Stimulated activated CD4-positive, alpha-beta T cell treated with anti-CD3 and anti-CD28 coated beads, Interleukin-4, amount 100 ng/mL, for 4 hours (primary cell): ENCODE measurements at places on chromosomes 13 and 19.

GRCh38 chr13:30093236-30093635 is 214.1 kb downstream of the KATNAL1 start:
- DNase-seq, result no peak

DNA sequence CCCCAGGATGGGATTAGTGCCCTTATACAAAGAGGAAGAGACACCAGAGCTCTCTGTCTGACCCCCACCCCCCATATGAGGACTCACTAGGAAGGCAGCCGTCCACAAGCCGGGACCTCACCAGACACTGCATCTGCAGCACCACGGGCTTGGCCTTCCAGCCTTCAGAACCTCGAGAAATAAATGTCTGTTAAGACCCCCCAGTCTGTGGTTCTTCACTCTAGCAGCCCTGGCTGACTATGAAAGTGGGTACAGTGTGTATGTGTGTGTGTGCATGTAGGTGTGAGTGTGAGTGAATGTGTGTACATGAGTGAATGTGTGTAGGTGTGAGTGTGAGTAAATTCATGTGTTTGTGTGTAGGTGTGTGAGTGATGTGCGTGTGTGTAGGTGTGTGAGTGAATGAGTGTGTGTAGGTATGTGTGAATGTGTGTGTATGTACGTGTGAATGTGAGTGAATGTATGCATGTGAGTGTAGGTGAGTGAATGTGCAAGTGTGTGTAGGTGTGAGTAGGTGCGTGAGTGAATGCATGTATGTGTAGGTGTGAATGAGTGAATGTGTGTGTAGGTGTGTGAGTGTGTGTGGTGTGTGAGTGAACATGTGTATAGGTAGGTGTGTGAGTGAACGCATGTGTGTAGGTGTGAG is 201.6 kb upstream of the ZNF536 start:
- no peak for DNase-seq

GRCh38 chr13:21033212-21033840 is 28.1 kb downstream of the LATS2 start:
- DNase-seq, result no peak

GRCh38 chr13:110474713-110475112 is 86.8 kb downstream of the RAB20 start:
- no peak for DNase-seq

DNA sequence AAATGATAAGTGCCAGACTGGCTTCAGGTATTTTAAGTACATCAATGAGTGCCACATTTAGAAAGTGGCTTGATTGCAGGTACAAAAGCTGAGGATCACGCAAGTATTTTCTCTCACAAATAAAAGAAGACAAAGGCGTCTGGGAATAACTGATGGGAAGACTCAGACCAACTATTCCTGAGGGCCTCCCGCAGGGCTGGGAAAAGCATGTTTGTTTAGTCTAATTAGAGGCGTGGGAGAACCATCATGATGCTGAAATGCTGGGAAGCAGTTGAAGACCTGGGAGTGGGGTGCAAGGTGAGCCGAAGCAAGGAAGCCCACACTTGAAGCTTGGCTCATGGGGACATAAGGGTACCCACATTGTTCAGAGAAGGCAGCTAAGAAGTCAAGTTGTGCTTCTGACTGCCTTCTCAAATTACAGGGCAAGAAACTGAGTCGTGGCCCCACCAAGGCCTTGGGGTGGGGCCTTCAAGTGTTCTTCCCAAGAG is 536.0 kb downstream of the MYO16 start:
- no peak for DNase-seq

DNA sequence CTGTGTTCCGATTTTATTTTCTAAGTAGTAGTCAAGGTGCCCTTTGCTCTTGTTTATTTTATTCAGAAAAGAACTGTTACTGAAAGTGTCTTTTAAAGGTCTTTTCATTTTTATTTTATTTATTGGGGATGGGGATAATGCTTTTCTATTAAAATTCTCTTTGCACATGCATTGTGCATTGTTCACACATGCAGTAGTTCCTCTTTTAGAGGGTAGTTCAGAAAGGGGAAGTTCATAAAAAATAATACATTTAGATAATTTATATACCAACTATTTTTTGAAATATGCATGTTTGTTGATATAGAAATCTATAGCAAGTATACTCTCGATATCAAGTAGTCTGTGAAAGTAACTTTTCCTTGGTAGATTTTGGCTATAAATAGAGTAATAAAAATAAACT is 3.5 kb downstream of the GPC5 start:
- no peak for DNase-seq

GRCh38 chr19:43818500-43818899 is 8.6 kb upstream of the ZNF283 start:
- no peak for DNase-seq

DNA sequence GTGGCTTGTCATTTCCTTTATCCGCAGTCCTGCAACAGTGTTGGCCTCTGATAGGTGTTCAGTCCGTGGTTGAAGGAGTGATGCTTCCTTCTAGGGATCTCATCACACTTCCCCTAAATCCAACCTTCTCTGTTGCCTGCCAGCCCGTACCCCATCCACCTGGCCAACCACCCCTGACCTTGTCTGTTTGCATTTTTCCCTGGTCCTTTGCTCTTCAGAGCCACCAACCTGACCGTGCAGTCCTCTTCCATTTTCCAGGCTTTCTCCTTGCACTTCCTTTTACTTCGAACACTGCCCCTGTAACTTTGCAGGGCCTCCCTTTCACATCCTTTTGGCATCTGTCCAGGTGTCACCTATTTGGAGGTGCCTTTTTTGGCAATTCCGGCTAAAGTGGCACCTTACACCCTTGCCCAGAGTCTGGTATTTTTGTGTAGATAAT is 696 bp downstream of the ZNF460 start:
- DNase-seq, result peak; percentile 6

- DNase-seq, result peak; percentile 68
These were observed 133.9 kb downstream of the AKAP11 start for GRCh38 chr13:42405665-42406390.

- peak; percentile 26 for DNase-seq
These were observed 22.7 kb downstream of the HPN start for GRCh38 chr19:35063940-35064818.

- no peak for DNase-seq
These were observed 4.3 kb upstream of the A1BG start for GRCh38 chr19:58357481-58358145.

- no peak for DNase-seq
These were observed 13.5 kb upstream of the ZNF563 start for GRCh38 chr19:12346896-12347295.

DNA sequence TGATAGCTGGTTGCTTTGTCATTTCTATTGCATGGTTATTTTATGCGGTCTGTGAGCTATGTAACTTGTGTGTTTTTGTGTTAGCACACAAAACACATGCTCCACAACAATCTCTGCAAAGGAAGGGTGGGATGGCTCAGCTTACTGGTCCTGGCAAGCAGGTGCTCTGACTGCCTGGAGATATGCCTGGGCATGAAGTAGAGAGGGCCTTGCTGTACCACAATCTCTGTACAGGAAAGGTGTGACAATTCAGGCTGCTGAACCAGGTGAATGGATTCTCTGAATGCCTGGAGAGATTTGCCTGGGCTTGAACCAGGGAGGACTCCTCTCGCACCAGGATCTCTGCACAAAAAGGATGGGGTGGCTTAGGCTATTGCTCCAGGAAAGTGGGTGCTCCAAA is 69.5 kb downstream of the STOML3 start:
- DNase-seq, result no peak

GRCh38 chr19:367561-367960 is 23.0 kb upstream of the MIER2 start:
- DNase-seq, result no peak

- DNase-seq, result no peak
These were observed 1.7 kb upstream of the PLEKHG2 start for GRCh38 chr19:39410831-39411080.
